ENCODE measurements at places on chromosomes 3 and 15. TPM values are rescaled to one million over a fixed set of nuclear protein-coding genes. Genes with fewer than 3 reads are reported as not detected.

The ABI3BP gene
- polyA plus RNA-seq = 1.2 TPM

The OIP5 gene
- polyA plus RNA-seq = 1.8 TPM

The GPR176 gene
- polyA plus RNA-seq = 0.23 TPM

The CDC25A gene
- 8.1 TPM for polyA plus RNA-seq

The SLC2A2 gene
- not detected for polyA plus RNA-seq

The BFSP2 gene
- not detected for polyA plus RNA-seq

The HEMK1 gene
- 9.6 TPM for polyA plus RNA-seq

The SLC49A4 gene
- polyA plus RNA-seq = 3.5 TPM

The GOLGA6A gene
- not detected for polyA plus RNA-seq
